PC-9 (cell line): ENCODE measurements at places on chromosomes 7 and 10. TPM values are rescaled to one million over a fixed set of nuclear protein-coding genes. Genes with fewer than 3 reads are reported as not detected.

DNA sequence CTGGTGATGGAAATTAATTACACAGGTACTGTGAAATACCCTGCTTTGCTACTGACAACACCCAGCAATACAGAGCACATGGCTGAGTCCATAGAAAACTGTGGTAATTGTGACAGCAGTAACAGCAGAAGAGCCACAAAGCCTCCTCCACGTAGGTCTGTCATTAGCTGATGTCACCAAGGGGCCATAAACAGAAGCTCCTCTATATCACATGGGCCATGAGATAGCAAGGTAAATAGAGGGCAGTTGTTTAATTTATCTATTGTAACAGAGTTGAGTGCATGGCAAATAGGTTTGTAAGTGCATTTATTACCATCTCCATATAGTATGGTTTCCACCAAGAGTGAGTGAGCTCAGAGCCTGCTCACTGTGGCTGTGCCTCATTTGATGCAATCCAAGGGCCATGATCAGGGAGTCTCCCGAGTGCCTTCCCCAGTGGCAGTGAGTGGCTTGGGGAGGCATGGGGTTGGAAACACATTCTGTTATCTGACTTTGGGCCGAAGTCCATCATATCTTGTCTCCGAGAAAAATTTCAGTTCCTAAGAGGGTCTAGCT lies 281.2 kb downstream of the SKAP2 start:
- DNase-seq, result no peak

SLC39A12 gene
- total RNA-seq, result not detected in 2 replicates

GRCh38 chr10:340646-341045 lies 205.4 kb downstream of the ZMYND11 start:
- no peak for DNase-seq

TWIST1 gene
- 1.0 and 2.0 TPM in 2 replicates for total RNA-seq

DNA sequence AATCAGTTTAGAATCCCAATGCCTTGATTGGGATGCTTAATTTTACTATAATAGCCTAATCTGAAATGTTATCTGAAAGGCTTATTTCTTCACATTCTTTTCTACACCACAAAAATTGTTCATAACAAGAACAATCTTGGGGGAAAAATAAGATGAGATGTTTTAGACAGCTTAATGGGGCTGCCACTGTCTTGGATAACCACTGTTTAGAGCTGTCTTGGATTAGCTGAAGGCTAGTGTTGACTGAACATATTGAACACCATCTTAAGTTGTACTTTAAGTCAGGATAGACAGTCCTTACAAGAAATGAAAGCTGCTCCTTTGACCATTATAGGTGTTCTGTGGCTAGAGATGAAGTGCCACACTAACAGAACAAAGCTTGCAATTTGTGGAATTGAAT lies 501.3 kb downstream of the GFRA1 start:
- DNase-seq, result no peak

GRCh38 chr10:124511205-124512039 lies 49.8 kb downstream of the LHPP start:
- DNase-seq, result no peak

GRCh38 chr10:11906714-11907113 lies 83.6 kb downstream of the PROSER2 start:
- no peak for DNase-seq

DNA sequence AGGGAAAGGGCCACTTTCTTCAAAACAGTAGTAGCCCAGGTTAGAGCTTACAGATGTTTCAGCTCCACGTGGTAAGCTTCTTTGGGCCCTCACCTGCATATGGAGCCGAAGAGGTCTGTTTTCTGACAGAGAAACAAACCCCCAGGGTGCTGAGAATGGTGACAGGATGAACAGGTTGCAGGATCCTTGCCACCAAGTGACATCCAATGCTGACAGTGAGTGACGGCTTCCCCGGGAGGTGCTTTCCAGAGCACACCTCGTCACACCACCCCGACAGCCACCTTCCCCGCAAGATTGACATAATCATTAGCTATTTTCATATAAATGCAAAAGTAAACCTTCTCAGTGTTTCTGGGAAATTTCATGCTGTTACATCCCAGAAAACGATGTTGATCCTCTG lies 109.3 kb upstream of the BTBD16 start:
- no peak for DNase-seq

DNA sequence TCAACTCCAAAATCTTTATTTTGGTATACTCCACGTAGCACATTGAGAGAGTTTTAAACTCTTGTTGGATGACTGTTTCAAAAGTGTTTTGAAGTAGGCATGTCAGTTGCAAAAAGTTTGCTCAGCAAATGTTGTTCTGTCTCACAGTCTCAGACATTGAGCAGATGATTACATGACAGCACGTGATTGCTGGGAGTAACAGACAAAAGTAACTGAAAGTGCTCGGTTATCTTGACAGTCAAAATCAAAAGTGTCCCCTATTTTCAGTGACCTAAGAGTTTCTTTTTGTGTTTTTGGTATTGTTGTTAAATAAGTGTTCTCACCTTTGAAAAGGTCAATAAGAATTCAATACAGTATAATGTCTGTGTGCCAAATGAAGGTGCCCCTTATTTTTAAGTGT lies 84.3 kb downstream of the CFTR start:
- DNase-seq, result no peak

NSUN5 gene
- 51.6 and 62.2 TPM in 2 replicates for total RNA-seq

- no peak for DNase-seq
These were observed 21.2 kb downstream of the ITGB8 start for GRCh38 chr7:20351901-20352300.

- DNase-seq, result no peak
These were observed 14.0 kb upstream of the DENND2A start for GRCh38 chr7:140654661-140655060.

GSTO2 gene
- total RNA-seq, result 3.3 and 4.3 TPM in 2 replicates

DNA sequence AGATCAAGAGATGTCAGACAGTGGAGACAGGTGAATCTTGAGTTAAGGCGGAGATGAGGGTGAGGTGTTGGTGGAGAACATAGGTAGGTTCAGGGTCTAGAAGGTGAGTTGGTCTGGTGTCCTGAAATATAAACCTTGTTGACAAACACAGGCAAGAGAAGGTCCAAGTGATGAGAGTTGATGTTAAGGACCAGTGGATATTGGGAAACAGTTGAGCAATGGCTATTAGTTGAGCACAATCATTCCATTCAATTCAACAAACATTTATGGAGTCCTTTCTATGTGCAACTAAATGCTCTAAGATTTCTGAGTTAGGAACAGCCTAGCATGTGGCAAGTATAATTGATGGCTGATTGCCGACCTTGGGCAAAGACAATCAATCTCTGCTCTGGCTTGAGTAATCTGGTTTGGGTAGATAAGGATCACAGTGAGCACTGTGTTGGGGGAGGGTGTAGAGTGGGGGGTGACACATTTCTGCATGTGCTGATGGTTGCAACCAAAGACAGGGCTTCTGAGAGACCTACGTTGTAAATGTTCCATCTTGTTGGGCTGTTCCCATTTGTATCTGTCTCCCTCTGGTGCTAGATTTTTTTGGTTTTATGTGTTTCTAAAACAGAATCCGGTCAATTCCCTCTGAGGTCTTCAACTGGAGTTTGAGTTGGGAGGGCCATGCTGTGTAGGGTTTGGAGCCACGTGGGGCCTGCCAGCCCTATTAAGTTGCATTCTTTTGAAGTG lies 201.1 kb downstream of the BAMBI start:
- DNase-seq, result no peak

SLC26A5 gene
- not detected in 2 replicates for total RNA-seq

GRM3 gene
- not detected in 2 replicates for total RNA-seq

AQP1 gene
- 4.0 and 4.8 TPM in 2 replicates for total RNA-seq

LMTK2 gene
- total RNA-seq, result 33.3 and 37.1 TPM in 2 replicates

ACBD7 gene
- 5.9 and 8.2 TPM in 2 replicates for total RNA-seq

PARD3 gene
- total RNA-seq, result 57.4 and 61.9 TPM in 2 replicates

DNA sequence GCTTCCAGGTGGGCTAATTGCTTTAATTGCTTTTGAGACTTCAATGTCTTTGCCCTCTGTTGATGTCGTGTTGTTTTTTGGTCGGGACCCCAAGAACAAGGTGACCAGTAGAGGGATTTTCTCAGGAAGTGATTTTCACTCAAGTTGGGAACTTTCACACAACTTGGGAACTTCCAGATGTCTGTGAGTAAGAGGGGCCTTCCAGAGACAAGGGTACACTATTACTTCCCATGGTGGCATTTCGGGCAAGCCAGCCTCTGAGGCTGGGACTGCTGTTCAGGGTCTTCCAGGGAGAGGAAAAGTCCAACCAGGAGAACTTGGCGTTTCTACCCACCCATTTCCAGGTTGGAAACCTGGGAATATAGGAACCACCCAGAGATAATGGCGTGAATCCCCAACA lies 170.0 kb upstream of the CDCA7L start:
- no peak for DNase-seq

TMEM225B gene
- 1.5 and 1.8 TPM in 2 replicates for total RNA-seq

CTNNA3 gene
- not detected in 2 replicates for total RNA-seq

DNA sequence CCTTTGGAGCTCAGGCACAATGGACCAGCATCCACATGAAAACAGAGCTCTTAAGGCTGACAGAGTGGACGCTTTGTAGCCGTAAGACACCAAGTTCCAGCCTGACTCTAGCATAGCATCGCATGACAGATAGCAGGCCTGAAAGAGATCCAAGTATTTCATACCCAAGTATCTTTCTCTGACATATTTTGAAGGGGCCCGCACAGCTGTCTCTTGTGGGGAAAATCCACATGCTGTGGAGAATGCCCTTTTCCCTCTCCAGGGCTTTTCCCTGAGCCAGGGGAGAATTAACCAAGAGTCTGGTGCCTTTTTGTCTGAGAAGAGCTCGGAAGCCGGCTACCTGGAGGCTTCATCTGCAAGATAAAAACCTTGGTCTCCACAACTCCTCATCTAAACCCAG lies 51.0 kb downstream of the CFAP46 start:
- no peak for DNase-seq

DNA sequence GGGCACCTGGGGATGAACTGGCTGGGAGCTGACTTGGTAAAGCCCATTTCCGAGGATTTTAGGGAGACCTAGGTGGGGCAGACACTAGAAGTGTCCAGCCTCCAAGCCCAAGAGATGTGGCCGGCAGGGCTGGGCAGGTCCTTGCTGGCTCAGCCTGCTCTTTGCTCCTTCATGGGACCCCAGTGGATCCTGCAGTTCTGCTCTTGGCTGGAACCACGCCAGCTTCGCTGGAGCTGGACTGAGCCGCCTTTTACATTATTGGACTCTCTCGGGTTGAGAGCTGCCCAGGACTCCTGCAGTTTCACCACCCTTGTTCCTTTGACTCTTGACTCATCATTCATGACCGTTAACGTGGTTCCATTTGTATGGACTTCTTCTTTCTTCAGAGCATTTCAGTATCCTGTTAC lies 5.7 kb downstream of the PPIF start:
- DNase-seq, result no peak

GRCh38 chr10:1316121-1316808 lies 260.1 kb downstream of the WDR37 start:
- no peak for DNase-seq

DNA sequence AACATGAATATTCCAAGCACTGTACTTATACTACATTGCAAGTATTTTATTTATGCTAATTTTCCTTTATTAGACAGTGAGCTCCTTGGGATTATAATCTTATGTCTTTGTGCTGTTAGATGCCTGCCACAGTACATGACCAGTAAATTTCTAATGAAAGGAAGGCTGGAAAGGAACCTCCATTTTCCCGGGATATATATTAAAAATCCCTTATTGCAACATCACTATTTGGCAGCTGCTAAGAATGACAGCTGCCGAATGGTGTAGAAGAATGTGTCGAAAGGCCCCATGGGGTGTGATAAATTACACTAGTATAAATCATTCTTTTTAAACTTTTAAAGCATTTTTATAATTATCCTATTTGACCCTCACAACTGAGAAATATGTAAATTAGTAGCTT lies 59.1 kb downstream of the TFAM start:
- DNase-seq, result no peak

- no peak for DNase-seq
These were observed 565.0 kb downstream of the REEP3 start for GRCh38 chr10:64086083-64086767.

DNA sequence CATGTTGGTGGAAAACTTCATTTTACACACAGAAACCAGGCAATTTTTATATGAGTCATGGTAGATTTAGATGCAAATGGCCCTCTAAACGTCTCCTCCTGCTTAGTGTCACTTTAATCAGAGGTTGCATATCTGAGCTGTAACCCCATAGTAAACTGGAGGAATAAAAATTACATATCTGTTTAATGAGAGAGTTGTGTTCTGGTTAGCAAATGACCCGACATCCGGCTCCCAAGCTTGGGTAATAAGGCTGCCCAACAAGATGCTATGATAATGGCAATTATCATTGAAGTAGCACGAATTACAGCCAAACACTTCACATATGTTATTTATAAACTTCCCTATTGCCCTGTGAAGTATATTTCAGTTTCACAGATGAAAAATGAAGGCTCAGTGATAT lies 10.6 kb upstream of the ADAM12 start:
- no peak for DNase-seq

DNA sequence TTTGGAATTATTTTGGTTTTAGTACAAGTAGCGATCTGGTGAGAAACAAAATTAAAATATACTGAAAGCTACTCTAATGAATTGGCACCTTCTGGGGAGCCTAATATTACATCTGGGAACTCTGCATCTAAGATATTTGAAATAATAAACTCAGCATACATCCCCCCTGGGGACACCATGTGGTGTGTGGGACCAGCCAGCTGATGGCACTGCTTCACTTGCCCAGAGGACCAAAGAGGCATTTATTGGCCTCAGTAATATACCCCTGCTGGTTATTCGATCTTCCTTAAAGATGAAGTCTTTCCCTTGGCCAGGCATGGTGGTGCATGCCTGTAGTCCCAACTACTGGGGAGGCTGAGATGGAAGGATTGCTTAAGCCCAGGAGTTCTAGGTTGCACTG lies 195.1 kb upstream of the AUTS2 start:
- no peak for DNase-seq

- no peak for DNase-seq
These were observed 428.4 kb upstream of the TEX47 start for GRCh38 chr7:89223900-89224395.

- DNase-seq, result no peak
These were observed 36.0 kb upstream of the PAX2 start for GRCh38 chr10:100709146-100710082.

DNA sequence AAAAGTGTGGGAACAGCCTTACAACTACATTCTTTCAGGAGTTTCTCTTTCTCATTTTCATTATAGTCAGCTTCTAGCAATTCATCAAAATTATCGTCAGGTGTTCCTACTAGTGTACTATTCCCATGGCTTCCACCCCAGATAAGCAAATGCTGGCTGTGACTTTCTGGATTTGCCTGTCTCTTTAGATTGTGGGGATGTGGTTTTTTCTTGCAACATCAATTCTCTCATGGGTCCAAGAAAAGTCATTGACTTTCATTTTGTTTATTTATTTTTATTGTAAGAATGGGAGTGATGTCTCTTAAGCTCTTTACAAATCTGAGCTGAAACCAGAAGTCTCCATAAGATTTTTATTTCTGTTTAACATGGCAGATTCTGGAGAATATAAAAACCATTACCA lies 349.7 kb upstream of the SEMA3C start:
- no peak for DNase-seq

DNA sequence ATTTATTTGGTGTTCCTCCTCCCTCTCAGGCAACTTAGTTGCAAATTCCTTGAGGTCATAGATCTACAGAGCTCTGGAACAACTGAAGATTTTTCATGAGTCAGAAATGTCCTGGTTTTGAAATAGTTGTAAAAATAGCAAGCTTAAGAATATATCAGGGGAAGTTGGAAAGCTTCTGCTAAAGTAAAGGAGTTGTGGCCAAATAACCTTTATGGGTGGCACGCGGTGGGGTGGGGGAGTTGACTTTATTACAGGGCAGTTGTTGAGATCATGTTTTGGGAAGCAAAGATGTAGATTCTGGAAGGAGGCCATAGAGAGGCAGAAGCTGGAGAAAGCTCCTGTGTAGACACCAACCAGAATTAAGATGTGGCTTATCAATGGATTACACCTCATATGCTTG lies 326.0 kb upstream of the MTPN start:
- DNase-seq, result no peak

ZNF248 gene
- 10.7 and 15.1 TPM in 2 replicates for total RNA-seq
